ENCODE measurements at places on chromosomes 3 and 15.

DNA sequence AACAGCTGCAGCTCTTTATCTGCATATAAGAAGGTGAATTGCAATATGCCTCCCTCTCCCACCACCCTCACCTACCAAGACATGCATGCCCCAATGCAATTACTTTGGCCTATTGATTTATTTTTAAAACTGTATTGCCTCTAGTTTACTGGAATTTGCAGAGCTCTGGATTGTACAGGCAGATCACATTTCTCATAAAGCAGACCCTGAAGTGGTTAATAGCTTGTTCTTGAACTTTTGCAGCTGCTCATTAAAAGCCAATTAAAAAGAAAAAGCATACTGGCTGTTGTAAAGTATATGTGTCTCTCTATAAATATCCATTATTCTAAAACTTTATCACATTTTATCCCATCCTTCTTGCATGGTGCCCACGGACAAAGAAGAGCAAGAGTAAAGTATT, 221.5 kb upstream of the TOPAZ1 start:
- no peak for DNase-seq

DNA sequence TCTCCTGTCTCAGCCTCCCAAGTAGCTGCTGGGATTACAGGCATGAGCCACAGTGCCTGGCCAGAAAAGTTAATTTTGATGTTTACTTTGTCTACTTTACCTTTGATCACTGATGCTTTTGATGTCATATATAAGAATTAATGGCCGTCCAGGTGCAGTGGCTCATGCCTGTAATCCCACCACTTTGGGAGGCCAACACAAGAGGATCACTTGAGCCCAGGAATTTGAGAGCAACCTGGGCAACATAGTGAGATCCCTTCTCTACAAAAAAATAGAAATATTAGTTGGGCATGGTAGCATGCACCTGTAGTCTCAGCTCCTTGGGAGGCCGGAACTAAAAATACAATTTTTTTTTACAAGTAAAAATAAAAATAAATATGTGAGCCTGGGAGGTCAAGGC, 6.8 kb upstream of the INO80 start:
- no peak for DNase-seq

- DNase-seq, result no peak
Observed at GRCh38 chr15:77529394-77530159, 103.1 kb downstream of the LINGO1 start.

- DNase-seq, result no peak
Observed at GRCh38 chr3:123286308-123287023, 84.7 kb downstream of the SEC22A start.

DNA sequence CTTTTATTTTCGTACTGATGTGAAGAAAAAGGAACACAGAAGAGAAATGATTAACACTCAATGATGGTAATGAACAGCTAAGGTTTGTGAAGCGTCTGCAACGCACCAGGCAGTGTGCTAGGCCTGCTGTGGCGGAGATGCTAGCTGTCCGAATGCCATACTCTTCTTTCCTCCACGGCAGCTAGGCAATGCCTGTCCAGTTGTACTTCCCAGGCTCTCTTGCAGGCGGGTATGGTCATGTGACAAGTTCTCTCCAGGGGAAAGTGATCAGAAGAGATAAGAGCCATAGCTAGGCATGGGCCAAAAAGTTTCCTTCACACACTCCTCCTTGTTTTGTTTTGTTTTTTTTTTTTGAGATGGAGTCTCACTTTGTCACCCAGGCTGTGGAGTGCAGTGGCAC, 6.7 kb downstream of the TADA3 start:
- no peak for DNase-seq

DNA sequence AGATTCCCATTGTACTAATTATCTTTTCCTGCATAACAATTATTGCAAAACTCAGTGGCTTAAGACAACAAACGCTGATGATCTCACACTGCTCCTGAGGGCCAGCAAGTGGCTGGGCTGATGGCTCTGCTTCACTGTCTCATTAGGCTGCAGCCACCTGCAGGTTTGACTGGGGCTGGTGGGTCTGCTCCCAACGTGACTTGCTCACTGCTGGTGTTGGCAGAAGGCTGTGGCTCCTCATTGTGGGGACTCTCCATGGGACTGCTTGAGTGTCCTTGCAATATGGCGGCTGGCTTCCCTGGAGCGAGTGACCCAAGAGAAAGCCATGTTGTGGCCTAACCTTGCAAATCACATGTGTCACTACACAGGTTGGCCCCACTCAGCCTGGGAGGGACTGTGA, 71.1 kb downstream of the PLXNA1 start:
- DNase-seq, result no peak

DNA sequence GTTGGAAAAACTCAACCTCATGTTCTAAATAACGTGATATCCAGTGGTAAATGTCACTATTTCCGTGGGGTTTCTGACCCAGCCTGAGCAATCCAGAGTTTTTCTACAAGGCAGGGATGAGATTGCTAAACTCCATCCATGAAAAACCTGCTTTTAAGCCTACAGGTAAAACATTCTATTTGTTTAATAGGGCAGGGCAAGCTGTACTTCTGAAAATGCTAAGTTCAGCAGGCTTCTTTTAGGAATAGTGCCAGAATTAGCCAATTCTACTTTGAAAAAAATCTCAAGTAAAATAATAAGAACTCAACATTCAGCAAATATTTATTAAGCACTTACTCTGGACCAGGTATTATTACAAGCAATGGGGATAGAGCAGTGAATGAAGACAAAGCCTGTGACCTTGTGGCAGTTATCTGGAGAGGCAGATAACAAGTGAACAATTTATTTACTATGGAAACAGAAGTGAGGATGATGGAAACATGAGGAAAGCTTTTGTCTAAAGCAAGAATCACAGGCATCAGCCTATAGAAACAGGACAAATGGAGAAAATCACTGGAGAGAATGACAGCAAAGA, 13.3 kb downstream of the RPSA start:
- no peak for DNase-seq

- no peak for DNase-seq
Observed at GRCh38 chr15:70170096-70170699, 72.5 kb upstream of the TLE3 start.

- no peak for DNase-seq
Observed at GRCh38 chr3:128349963-128350599, 116.6 kb downstream of the DNAJB8 start.

DNA sequence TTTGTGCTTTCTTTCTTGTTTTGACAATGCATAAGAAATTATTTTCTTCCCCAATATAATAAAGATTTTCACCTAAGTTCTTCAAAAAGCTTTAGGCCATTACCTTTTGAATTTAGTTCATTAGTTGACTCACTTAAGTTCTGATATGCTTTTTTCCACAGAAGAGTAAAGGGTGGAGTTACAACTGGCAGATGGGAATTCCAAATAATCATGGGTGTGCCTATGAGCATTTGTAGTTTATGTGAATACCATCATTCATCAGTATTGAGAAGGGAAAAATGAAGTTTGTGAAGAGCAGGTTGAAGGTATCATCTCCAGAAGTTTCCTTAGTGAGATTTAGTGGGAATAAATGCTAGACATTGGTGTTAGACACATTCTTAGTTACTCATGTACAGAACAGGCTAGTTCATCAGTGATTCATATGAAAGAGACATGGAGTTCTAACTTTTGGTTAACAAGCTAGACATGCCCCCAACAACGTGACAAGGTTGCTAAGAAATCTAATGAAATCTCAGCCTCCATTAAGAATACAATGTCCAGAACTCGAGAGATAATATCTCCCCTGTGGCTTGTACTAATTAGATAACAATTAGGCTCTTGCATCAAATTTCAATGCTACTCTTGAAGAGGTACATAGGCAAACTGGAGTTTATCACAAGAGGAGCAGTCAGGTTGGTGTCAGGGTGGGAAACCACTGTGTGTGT, 16.9 kb upstream of the ALCAM start:
- no peak for DNase-seq

GRCh38 chr3:48990636-48991469, 812 bp downstream of the P4HTM start:
- no peak for DNase-seq

GRCh38 chr3:135513106-135514059, 452.1 kb upstream of the PPP2R3A start:
- peak; percentile 20 for DNase-seq

- DNase-seq, result no peak
Observed at GRCh38 chr3:129061888-129062834, 1.6 kb downstream of the GP9 start.

- DNase-seq, result no peak
Observed at GRCh38 chr3:45524565-45524964, 70.0 kb upstream of the LIMD1 start.

DNA sequence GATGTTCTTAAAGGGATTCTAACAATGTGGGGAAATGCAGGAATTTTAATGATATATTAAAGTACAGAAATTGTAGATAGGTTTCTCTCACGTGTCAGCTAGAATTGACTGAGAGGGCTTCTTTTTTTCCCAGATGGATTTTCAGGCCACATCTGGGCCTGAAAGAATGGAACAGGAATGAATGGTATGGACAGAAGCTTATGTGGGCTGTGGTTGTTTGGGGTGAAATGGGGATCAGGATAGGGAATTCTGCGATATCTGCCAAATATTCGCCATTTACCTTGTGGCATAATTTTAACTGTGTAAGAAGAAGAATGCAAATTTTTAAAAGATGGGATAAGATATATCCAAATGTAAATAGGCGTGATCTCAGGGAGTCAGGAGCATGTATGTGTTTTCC, 45.4 kb upstream of the FAM98B start:
- no peak for DNase-seq

All from AG09319 (cell line).